ENCODE measurements at places on chromosomes 3 and 15. TPM values are rescaled to one million over a fixed set of nuclear protein-coding genes. Genes with fewer than 3 reads are reported as not detected.

The C3orf49 gene
- polyA plus RNA-seq: 0.48 TPM

The RPLP1 gene
- 1,224 TPM for polyA plus RNA-seq

- no peak for DNase-seq
These were observed 119.9 kb upstream of the TJP1 start for GRCh38 chr15:29942143-29942542.

The INAFM2 gene
- 17.3 TPM for polyA plus RNA-seq

GRCh38 chr3:72538070-72538745 lies 310.0 kb downstream of the SHQ1 start:
- no peak for DNase-seq

DNA sequence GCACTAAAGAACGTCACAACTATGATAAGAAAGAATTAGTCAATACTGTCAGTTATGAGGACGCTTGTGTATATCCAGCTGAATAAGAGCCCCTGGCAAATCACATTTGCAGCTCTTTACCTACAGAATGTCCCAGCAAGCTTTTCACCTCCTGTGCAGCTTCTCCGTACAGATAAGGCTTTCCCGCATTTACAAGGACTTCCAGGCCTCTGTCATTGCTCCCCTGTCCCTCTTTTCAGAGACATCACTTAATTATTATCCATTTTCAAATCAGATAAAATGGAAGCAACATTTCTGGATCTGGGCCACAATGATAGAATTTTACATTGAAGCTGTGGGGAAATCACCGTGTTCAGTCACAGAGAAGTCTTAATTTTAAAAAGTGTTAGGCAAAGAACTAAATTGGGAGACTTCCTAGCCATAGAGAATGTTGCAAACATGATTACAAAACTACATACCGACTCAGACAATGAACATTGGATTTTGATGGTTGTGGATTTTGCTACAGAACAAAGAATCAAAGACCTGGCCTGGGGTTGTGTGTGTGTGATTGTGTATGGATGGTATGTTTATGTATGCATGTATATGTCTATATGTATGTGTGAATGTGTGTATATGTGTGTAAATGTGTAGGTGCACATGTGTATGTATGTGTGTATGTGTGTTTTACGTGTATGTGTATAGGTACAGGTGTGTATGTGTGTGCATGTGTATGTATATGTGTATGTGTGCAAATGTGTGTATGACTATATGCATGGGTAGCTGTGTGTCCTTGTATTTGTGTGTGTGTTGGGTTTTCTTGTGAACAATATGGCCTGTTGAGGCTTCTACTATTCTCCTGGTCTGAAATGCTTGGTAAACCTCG lies 41.5 kb downstream of the MGLL start:
- no peak for DNase-seq

DNA sequence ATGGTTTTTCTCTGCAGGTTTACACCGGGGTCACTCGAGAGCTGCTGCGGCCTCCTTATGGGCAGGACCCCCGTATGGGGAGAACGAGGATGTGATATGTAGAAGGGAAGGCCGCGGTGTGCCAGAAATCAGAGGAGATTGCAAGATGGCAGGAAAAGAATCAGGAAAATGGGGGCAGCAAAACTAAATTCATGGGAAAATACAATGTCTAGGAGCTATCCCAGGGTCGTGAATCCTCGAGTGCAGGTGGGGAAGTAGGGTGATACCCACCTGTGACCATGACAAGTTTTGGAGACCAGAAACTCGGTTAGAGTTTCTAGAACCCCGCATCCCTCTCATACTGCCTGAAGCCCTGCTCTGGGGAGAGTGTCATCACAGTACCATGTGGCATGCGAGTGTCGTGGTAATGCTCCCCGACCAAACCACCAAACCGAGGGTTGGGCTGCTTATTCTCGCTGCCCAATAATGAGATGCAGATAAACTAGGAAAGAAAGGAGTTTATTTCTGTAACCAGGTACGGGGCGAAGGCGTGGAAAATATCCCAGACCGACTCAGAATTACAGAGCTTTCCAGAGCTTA lies 781 bp downstream of the TRNT1 start:
- DNase-seq: no peak

The FILIP1L gene
- 21.7 TPM for polyA plus RNA-seq

GRCh38 chr3:74357881-74358280 lies 256.6 kb downstream of the CNTN3 start:
- no peak for DNase-seq

The HIGD2B gene
- not detected for polyA plus RNA-seq

- DNase-seq: no peak
These were observed 32.3 kb upstream of the SYNPR start for GRCh38 chr3:63245726-63246241.

DNA sequence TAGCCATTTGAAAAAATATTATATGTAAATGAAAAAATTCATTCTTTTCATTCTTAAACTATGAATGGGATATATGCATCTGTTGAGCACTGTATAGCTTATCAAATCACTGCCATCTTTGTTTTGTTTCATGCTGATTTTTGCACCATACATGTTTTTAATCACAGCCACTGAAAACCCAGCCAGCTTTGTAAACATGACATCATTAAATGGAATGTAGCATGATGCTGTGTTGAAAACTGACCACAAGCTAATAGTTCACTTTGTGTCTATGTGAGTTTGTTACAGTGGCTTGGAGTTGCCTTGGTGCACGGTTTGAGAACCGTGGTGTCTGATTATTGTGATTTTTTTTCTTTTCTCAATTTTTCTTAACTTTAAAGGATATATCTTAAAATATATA lies 75.7 kb downstream of the GMPS start:
- no peak for DNase-seq

DNA sequence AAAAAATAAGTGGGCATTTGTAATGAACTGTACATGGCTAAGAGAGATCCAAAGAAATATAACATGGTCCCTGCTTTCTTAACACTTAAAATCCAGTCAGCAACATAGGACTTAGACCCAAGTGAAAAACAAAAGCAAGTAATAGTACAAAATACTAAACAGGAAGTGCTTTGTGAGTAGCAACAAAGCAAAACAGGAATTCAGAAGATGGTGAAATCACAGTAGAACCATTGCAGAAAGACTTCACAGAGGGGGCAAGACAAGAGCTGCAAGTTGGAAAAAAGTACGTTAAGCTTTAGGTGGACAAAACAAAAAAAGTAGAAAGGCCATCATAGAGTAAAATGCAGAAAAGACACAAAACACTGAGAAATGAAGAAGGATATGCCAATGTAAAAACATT lies 116.0 kb downstream of the TBC1D5 start:
- DNase-seq: no peak

The PDHB gene
- 95.7 TPM for polyA plus RNA-seq

DNA sequence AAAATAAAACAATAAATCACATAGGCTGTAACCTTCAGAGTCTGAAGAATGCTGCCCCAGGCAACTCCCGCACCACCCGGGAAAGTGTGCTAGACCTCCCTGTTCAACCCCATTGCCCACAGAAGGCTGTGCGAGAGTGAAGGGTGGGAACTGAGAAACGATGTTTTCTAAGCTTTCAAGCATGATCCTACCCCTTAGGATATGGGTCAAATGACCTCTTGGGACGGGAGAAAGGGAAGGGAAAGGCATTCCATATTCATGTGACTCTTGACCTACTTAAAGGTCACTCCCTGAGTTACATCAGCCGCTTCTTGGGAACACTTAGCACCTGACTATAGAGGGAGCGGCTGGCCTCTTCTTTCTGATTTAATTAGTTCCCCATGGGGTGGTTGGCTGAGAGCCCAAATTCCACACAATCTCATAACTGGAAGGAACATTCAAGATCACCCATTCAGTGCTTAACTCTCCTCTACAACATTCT lies 114.7 kb upstream of the SLC24A5 start:
- peak; percentile 55 for DNase-seq

The ERICH6 gene
- polyA plus RNA-seq: 0.78 TPM

- no peak for DNase-seq
These were observed 41.8 kb downstream of the ITGB5 start for GRCh38 chr3:124845406-124845805.

The ZCWPW2 gene
- 2.2 TPM for polyA plus RNA-seq

DNA sequence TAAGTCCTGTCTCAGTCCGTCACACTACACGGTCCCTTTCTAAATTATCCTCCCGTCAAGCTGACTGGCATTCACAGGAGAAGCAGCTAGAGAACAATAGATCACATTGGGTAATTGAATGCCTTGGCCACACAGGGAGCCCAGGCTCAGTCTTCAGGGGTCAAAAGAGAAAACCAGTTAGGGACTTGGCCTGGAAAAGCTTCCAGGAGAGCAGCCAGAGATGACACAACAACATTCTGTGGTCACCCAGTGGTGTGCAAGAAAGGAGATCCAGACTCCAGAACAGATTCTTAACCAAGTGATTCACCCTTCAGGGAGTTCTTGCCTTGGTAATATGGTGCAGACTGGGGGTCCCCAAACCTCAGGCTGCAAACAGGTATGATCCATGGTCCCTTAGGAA lies 15.9 kb downstream of the ARHGAP31 start:
- no peak for DNase-seq

The ROPN1B gene
- 0.76 TPM for polyA plus RNA-seq

- peak; percentile 81 for DNase-seq
These were observed at the start of gene CIB2 for GRCh38 chr15:78131295-78132061. Gene CIB2, minus strand, starts transcription at chr15:78131445. Its CDS starts 230 bp downstream, at chr15:78131215.

DNA sequence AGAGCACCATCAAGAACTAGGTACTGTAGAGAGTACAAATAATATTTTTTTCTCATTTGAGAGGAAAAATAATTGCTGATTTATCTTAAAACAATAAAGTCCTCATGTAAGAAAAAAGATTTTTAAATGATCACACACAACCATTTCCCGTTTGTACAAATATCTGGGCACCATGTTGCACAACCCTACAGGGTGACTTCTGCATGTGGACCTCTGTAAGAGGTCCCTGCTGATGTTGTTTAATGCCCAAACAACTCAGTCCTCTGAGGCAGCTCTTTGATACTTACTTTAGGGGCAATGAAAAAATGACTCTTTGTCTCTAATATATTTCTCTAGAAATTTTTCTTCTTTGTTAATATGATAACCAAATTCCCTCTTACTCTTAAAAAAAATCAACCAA lies 168.1 kb upstream of the SATB1 start:
- no peak for DNase-seq
